ENCODE measurements at places on chromosomes 2 and 18.

- DNase-seq: no peak
These were observed 116.9 kb downstream of the SH3BP4 start for GRCh38 chr2:235068701-235069100.

DNA sequence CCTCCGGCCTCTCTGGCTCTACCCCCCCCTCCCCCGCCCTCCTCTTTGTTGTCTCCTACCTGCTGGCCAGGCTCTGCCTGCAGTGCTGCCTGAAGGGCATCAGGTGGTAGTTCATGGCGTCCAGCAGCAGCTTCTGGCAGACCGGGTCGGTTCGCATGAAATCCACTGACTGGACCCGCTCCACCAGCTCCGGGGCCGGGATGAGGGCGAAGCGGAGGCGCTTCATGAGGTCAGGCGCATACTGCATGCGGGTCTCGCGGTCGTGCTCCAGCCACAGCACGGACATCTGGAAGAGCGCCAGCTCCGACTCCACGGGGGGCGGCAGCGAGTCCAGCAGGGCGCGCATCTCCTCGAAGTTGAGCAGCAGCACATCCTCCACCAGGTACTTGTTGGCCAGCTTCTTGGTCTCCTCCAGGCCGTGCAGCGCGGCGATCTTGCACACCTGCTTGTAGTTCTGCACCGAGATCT is 3.2 kb downstream of the KLHL14 start:
- DNase-seq: no peak

DNA sequence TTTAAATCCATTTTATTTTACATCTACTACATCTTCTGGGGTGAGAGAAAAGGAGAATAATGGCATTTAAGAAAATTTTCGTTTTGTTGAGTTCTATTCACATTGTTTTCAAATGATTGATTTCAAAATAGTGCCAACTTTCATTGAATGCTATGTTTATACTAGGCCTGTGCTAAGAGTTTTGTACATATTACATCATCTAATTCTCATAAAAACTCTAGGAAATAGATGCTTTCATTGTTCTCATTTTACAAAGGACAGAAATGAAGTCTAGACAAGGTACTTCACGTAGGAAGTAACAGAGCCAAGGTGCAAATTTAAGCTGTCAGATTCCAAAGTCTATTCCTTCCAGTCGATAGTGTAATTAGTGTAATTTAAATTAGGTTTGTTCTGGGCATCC is 402.8 kb upstream of the UBE2E3 start:
- DNase-seq: no peak

DNA sequence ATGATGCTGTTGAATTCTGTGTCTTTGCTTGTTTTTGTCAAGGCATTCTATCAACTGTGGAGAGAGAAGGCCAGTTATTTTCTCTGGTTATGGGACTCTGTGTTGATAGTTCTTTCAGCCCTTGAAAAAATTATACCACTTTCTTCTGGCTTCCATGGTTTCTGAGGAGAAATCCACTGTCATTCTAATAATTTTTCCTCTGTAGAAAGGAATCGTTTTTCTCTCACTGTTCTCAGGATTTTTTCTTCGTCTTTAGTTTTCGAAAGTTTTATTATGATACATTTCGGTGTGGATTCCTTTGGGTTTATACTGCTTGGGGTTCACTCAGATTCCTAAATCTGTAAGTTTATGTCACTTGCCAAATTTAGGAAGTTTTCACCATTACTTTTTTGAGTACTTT is 6.6 kb downstream of the GALNT1 start:
- no peak for DNase-seq
